ENCODE measurements at places on chromosomes 7 and 10.

DNA sequence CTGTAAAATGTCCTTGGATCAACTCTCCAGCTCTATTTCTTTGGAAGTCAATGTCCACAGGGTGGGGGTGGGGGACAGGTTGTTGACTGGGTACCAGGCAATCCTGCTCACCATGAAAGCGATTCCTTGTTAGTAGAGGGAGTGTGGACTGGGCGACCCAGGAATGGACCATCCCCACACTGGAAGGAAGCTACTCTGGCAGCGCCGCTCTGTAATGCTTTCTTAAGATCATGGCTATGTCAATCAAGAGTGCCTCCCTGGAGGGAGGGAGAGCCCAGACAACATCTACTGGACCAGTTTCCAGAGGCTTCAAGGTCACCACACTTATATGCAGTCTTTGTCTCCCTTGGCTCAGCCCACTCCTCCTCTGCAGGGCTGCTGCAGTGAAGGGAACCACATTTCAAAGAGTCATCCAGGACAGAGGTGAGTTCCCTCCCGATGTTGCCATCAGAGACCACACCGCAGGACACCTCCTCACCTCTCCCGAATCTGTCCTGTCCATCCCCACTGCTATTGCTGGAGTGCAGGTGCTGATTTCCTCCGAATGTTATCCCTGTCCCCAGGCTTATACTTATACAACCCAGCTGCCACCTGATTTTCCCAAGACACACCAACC lies 6.9 kb downstream of the GIMAP5 start:
- no peak for DNase-seq

DNA sequence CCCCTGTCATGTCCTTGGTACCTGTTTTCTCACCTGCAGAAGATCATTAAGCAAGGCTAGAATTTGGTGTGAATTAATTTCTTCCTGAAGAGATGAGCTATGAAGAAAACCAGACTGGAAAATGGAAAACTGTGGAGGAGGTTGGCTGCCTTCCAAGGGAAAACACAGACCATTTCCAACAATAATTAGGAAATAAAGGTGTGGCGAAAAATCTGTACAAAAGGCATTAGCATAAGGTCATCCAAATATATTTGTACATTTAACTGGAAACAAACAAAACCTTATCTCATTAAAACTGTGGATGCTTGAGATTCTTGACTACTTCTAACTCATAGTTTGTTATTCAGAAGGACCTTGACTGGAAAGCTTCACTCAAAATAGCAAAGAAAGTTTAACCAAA lies 1.7 kb downstream of the STN1 start:
- peak; percentile 55 for DNase-seq

- peak; percentile 29 for DNase-seq
Observed at GRCh38 chr7:116862951-116863670, 724 bp downstream of the CAPZA2 start.

GRCh38 chr10:71064413-71065118 lies 147.8 kb upstream of the UNC5B start:
- peak; percentile 8 for DNase-seq

- no peak for DNase-seq
Observed at GRCh38 chr10:11154333-11154732, 136.7 kb downstream of the CELF2 start.

GRCh38 chr7:44473295-44473694 lies 17.2 kb downstream of the NUDCD3 start:
- peak; percentile 62 for DNase-seq

DNA sequence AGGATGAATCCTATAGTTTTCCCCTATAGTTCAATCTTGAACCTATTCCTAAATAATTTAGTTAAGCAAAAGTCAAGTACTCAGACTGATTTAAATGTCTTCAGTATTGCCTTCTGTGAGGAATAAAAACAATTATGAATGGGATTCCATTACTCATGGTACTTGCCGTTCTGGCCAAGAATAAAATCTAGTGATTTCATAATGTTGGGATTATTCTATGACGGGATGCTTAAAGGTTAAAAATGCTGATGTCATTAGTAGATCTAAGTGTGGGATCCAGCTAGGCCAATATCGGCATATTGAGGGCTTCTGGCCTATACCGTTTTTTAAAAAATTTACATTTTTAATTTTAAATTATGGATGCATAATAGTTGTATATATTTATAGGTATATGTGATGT lies 5.3 kb downstream of the BPGM start:
- peak; percentile 66 for DNase-seq

- DNase-seq = no peak
Observed at GRCh38 chr7:107907790-107908189, 16.8 kb downstream of the DLD start.

- DNase-seq = no peak
Observed at GRCh38 chr7:128233471-128233870, 7.6 kb upstream of the LEP start.

GRCh38 chr7:2029936-2030335 lies 202.8 kb downstream of the MAD1L1 start:
- DNase-seq = no peak

- DNase-seq = no peak
Observed at GRCh38 chr10:132149271-132149670, 37.5 kb upstream of the DPYSL4 start.

- peak; percentile 82 for DNase-seq
Observed at GRCh38 chr7:123372368-123372767, 162.0 kb downstream of the IQUB start.

GRCh38 chr10:80590585-80591125 lies 53.0 kb downstream of the SH2D4B start:
- no peak for DNase-seq

DNA sequence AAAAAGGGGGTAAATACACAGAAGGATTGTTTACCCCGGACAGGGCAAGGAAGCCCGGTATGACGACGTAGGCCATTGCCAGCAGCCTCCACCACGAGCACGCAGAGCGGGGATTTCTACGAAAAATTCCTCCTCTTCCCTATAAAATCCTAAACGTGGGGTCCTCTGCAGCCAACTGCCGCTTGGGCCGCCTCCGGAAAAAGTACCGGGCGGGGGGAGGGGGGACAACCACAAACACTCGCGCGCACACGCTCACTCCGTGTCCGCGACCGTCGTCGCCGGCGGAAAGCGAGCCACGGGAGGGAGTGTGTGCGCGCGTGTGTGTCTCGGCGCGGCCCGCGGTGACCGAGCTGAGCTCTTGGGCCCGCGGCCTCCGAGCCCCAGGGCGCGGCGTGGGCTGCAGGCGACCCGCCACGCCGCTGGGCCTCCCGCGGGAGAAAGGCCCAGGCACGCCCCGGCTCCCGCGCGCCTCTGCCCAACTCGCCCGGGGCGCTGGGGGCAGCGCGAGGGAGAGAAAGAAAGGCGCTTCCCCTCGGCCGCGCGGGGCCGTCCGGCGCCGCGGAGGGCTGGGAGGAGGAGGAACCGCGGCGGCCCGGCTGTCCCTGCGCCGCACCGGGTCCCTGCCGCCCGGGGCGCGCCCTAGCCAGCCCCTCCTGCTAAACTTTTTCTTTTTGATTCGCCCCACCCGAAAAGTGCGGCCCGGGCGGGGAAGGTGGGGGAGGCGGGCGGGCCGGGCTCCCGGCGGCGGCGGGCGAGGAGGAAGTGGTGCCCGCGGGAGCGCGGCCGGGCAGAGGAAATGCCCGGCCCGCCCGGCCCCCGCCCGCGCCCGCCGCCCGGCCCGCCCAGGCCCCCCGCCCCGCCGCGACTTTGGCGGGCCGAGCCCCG lies 1.5 kb downstream of the CTBP2 start:
- peak; percentile 38 for DNase-seq

DNA sequence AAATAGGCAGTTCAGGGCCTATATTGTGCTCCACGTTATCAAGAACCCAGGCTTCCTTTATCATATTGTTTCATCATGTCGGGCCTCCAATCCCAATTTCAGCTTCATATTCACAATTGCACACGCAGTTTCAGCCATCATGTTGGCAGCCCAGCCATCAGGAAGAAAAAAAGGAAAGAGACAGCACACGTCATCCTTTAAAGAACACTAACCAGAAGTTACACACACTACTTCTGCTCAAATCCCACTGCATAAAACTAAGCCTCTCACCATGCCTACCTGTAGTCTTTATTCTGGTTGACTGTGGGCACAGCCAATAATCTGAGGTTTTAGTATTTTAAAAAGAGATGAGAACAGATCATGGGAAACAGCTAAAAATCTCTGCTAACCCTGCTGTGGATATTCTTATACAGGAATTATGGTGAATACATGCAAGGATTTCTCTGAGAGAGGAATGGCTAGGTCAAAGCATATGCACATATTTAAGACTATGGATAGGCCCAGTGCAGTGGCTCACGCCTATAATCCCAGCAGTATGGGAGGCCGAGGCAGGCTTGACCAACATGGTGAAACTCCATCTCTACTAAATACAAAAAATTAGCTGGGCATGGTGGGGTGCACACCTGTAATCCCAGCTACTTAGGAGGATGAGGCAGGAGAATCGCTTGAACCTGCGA lies 534.4 kb downstream of the ETV1 start:
- DNase-seq = no peak

DNA sequence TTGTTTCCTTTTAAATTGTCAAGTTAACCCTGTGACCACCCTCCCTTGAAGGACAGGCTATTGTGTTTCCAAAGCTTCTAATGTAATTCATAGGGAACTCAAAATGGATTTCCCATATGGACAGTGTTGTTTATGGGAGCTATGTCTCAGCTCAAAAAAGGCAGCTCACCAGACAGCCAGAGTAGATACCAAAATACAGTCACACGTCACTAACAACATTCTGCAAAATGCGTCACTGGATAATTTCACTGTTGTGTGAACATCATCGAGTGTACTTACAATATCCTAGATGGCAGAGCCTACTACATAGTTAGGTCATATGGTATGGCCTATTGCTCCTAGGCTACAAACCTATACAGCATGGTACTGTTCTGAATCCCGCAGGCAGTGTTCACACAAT lies 97.4 kb downstream of the AVL9 start:
- DNase-seq = no peak

GRCh38 chr10:17687117-17687831 lies 43.3 kb downstream of the STAM start:
- DNase-seq = no peak

DNA sequence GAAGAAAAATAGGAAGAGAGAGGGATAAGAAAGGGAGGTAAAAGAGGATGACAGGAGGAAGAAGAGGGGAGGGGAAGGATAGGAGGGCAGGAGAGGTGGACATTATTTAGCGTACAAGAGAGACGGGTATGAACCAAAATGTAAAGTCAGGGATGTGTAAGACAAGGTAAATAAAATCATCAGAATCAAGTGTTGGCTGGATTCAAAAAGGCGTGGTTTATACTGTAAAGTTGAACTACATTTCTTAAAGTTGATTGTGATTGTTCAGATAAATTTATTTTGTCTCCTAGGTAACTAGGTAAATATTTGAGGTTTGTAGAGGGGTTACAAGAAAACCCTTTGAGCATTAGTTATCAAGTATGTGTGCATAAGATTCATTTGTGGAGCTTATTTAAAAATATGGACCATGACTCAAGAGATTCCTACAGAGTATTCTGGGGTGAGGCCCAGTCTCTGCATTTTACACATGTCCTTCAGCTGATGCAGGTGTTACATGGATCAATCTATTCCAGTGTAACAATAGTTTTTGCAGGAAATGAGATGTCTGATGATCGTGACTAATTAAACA lies 512.1 kb upstream of the MBL2 start:
- no peak for DNase-seq

DNA sequence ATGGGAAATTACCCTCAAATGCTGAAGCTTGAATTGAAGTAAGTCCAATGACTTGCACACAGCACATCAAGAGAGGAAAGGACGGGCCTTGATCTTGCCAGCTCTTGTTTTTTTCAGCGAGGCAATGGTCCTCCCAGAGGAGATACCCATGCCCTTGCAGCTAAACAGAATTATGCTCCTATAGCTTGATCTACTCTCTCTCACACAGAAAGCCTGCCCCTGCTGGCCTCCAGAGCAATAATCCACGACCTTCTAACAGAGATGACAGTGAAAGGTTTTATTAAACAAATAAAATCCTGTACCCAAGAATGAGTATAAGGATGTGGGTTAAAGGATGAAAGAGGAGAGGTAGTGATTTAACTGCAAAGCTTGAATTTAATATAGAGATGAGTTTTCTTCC lies 268.0 kb downstream of the ADRA2A start:
- no peak for DNase-seq

DNA sequence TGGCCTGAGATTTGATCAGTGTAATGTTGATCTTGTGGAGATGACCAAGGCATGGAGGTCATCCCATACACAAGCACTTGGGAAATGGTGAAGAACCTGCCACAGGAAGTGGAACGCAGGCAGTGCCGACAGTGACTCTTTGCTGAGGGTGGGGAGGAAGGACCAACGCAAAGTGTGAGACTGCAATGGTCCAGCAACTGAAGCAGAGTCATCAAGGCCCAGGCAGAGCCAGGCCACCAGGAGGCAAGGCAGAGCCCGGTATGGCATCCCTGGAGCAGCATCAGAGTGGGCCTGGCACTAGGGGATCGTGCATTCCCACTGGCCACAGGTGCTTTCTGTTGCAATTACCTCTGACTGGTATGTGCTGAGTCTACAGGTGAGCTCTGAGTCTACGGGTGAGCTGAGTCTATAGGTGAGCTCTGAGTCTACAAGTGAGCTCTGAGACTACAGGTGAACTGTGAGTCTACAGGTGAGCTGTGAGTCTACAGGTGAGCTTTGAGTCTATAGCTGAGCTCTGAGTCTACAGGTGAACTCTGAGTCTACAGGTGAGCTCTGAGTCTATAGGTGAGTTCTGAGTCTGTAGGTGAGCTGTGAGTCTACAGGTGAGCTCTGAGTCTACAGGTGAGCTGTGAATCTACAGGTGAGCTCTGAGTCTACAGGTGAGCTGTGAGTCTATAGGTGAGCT lies 132.9 kb downstream of the KLF6 start:
- DNase-seq = no peak

DNA sequence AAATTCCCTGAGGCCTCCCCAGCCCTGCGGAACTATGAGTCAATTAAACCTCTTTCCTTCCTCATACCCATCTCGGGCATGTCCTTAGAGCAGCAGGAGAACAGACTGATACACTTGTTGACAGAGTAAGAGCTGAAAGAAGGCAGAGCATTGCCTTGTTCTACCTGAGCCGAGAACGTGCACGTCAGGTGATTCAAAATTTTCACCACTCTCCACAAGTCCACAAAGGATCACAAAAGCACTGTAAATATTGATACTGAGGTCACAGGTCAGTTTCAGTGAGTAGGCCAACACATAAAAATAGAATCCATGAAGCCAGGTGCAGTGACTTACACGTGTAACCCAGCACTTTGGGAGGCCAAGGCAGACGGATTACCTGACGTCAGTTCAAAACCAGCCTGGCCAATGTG lies 27.8 kb downstream of the DCLRE1C start:
- DNase-seq = no peak

GRCh38 chr10:109689785-109690184 lies 233.5 kb downstream of the XPNPEP1 start:
- peak; percentile 20 for DNase-seq
